ENCODE measurements at places on chromosomes 7 and 10. TPM values are rescaled to one million over a fixed set of nuclear protein-coding genes. Genes with fewer than 3 reads are reported as not detected.
A peak's percentile ranks its signal among the peaks of the same experiment; 100 is the strongest.

- no peaks in the 10 kb centered on the region for H3K4me1 ChIP-seq
- H3K36me3 ChIP-seq = no peaks in the 10 kb centered on the region
- no peaks in the 10 kb centered on the region for H3K27me3 ChIP-seq
- H3K27ac ChIP-seq = no peak overlapping the region
- DNase-seq = no peak
- no peak overlapping the region for H3K4me3 ChIP-seq
These were observed 13.0 kb upstream of the SMIM30 start for GRCh38 chr7:113131367-113131766.

GRCh38 chr10:92742331-92743228 is 52.8 kb downstream of the HHEX start:
- no peaks in the 10 kb centered on the region for H3K36me3 ChIP-seq
- H3K27ac ChIP-seq = no peak overlapping the region
- peaks cover 1% of the 10 kb centered on the region for H3K4me1 ChIP-seq
- H3K4me3 ChIP-seq = no peak overlapping the region

GRCh38 chr7:100620804-100621203 is 8.5 kb downstream of the MOSPD3 start:
- no peak overlapping the region for H3K27ac ChIP-seq
- H3K4me3 ChIP-seq = no peak overlapping the region
- DNase-seq = no peak
- no peaks in the 10 kb centered on the region for H3K27me3 ChIP-seq
- H3K4me1 ChIP-seq = peaks cover 3% of the 10 kb centered on the region

GRCh38 chr10:114077815-114078219 is 34.2 kb downstream of the ADRB1 start:
- no peak overlapping the region for H3K4me3 ChIP-seq
- H3K4me1 ChIP-seq = peaks cover 9% of the 10 kb centered on the region
- no peaks in the 10 kb centered on the region for H3K36me3 ChIP-seq
- H3K27ac ChIP-seq = no peak overlapping the region

GRCh38 chr10:117175215-117175900 is 21.9 kb upstream of the KCNK18 start:
- peaks cover 20% of the 10 kb centered on the region for H3K27me3 ChIP-seq
- H3K27ac ChIP-seq = no peak overlapping the region
- DNase-seq = no peak
- H3K36me3 ChIP-seq = no peaks in the 10 kb centered on the region
- H3K4me3 ChIP-seq = peak overlapping the region; percentile 80
- H3K4me1 ChIP-seq = peaks cover 8% of the 10 kb centered on the region

- no peak overlapping the region for H3K4me3 ChIP-seq
- H3K27ac ChIP-seq = no peak overlapping the region
- H3K36me3 ChIP-seq = no peaks in the 10 kb centered on the region
- no peaks in the 10 kb centered on the region for H3K27me3 ChIP-seq
- DNase-seq = no peak
- H3K4me1 ChIP-seq = no peaks in the 10 kb centered on the region
These were observed 123.8 kb upstream of the CACNA2D1 start for GRCh38 chr7:82567356-82567755.

- H3K4me1 ChIP-seq = no peaks in the 10 kb centered on the region
- H3K36me3 ChIP-seq = peaks cover 7% of the 10 kb centered on the region
- no peaks in the 10 kb centered on the region for H3K27me3 ChIP-seq
- DNase-seq = no peak
- H3K4me3 ChIP-seq = no peak overlapping the region
These were observed 132.9 kb downstream of the ATXN7L1 start for GRCh38 chr7:105743351-105744090.

DNA sequence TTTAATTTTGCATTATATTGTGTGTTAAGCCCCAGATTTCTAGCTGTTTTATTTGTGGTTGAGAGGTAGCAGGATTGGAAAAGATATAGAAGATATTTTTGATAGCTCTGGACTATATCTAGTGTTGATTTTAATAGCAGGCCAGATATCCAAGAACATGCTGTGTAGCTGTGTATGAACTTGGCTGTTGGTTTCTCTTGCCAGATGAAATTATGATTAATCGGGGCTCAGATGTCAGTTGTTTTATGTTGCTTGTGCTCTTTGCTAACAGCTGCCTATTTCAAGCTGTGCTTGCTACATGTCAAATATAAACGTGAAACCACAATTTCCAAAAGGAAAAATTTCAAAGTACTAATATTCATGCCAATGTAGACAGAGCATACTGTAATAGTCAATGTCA is 141.1 kb downstream of the GRM3 start:
- H3K27me3 ChIP-seq = no peaks in the 10 kb centered on the region
- no peaks in the 10 kb centered on the region for H3K4me1 ChIP-seq
- H3K27ac ChIP-seq = no peak overlapping the region
- DNase-seq = no peak

- H3K27ac ChIP-seq = no peak overlapping the region
- no peaks in the 10 kb centered on the region for H3K4me1 ChIP-seq
- no peaks in the 10 kb centered on the region for H3K27me3 ChIP-seq
- DNase-seq = no peak
These were observed 20.7 kb downstream of the TCERG1L start for GRCh38 chr10:131290781-131291180.

GRCh38 chr7:44072364-44073231 is 7.2 kb upstream of the PGAM2 start:
- no peaks in the 10 kb centered on the region for H3K27me3 ChIP-seq
- H3K27ac ChIP-seq = no peak overlapping the region
- peak; percentile 29 for DNase-seq
- peaks cover 24% of the 10 kb centered on the region for H3K36me3 ChIP-seq
- H3K4me3 ChIP-seq = no peak overlapping the region
- H3K4me1 ChIP-seq = peaks cover 26% of the 10 kb centered on the region

GRCh38 chr7:47552621-47553020 is 29.3 kb downstream of the TNS3 start:
- no peak overlapping the region for H3K27ac ChIP-seq
- no peaks in the 10 kb centered on the region for H3K4me1 ChIP-seq
- no peaks in the 10 kb centered on the region for H3K27me3 ChIP-seq

DNA sequence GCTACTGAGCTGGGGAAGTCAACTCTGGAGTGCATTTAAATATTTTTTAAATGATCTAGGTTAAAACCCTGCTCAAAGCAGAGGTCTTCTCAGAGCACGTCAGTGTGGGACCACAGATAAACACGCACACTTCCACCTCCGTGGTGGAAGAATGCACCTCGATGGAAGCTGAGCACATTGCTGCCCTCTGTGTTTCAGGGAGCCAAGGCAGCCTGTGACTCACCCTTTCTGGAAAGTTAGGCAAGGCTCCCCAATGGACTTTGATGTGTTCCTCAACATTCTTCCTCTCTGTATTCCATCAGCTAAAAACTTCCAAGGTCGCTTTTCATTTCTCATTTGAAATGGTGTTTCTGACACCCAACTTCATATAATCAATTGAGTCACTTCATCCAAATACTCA is 170.8 kb upstream of the KMT2E start:
- no peaks in the 10 kb centered on the region for H3K4me1 ChIP-seq
- H3K27me3 ChIP-seq = no peaks in the 10 kb centered on the region
- H3K27ac ChIP-seq = no peak overlapping the region
- no peak overlapping the region for H3K4me3 ChIP-seq
- no peak for DNase-seq
- no peaks in the 10 kb centered on the region for H3K36me3 ChIP-seq

DNA sequence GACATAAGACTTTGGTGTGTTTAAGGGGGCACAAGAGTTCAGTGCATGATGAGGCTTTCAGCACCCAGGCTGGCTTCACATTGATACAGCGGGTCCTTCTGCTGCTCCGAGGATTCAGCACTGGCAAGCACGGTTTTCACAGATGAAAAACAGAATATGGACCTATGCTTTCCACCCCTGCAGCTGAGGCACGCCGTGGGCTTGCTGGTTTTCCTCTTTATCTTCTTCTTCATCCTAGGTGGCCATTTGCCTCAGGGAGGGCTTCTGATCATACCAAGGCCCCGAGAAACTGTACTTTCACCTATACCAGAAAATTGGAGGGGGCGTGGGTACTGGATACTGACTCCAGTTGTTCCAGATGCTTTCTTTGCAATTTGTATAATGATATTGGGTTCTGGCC is 277.1 kb upstream of the ZNF32 start:
- H3K27ac ChIP-seq = no peak overlapping the region
- H3K4me1 ChIP-seq = no peaks in the 10 kb centered on the region
- H3K27me3 ChIP-seq = peaks cover 26% of the 10 kb centered on the region
- no peak for DNase-seq
- H3K4me3 ChIP-seq = no peak overlapping the region

The NOS3 gene
- total RNA-seq = 4.9 TPM

The ANLN gene
- total RNA-seq = 1.0 TPM

The LIPN gene
- not detected for total RNA-seq

The WDFY4 gene
- 2.9 TPM for total RNA-seq

Measured in T-cell (primary cell).